Esophagus squamous epithelium (tissue), 5 donors: ENCODE measurements at places on chromosomes 11 and 22. TPM values are rescaled to one million over a fixed set of nuclear protein-coding genes. Genes with fewer than 3 reads are reported as not detected.

The NNMT gene
- total RNA-seq, result 94.0 TPM

The AP1B1 gene
- total RNA-seq, result 63.5 TPM

The SLC6A5 gene
- total RNA-seq, result not detected

The PRG2 gene
- not detected for total RNA-seq

The PIK3IP1 gene
- total RNA-seq, result 13.9 TPM

The TMEM45B gene
- 85.3 TPM for total RNA-seq

The LRRC75B gene
- 4.0 TPM for total RNA-seq

The HEPN1 gene
- not detected for total RNA-seq

The TIMP3 gene
- total RNA-seq, result 15.3 TPM

GRCh38 chr11:65931773-65932557, 12.7 kb downstream of the DRAP1 start:
- H3K4me1 ChIP-seq, result no peaks in the 10 kb centered on the region
- H3K36me3 ChIP-seq, result no peaks in the 10 kb centered on the region
- DNase-seq, result no peak

DNA sequence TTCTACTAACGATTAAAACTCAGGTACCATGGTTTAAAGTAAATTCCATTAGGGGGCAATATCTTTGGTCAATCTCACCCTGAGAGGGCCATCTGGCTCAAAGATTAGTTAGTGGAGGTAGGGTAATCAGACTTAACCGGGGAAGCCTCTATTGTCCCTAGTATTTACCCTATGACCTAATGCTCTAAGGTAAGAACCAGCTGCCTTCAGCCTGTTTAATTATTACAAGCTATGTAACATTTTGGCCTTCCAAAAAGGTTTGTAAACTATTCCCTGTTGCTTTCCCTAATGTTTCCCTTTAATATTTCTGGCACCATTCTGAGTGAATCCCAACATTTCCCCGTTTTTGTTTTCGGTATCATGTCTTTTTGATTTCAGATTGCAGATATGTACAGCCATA, 15.1 kb upstream of the GLYATL1 start:
- H3K4me1 ChIP-seq, result peaks cover 38% of the 10 kb centered on the region
- no peaks in the 10 kb centered on the region for H3K36me3 ChIP-seq
- H3K27me3 ChIP-seq, result no peaks in the 10 kb centered on the region
- H3K27ac ChIP-seq, result peak overlapping the region; percentile 76

DNA sequence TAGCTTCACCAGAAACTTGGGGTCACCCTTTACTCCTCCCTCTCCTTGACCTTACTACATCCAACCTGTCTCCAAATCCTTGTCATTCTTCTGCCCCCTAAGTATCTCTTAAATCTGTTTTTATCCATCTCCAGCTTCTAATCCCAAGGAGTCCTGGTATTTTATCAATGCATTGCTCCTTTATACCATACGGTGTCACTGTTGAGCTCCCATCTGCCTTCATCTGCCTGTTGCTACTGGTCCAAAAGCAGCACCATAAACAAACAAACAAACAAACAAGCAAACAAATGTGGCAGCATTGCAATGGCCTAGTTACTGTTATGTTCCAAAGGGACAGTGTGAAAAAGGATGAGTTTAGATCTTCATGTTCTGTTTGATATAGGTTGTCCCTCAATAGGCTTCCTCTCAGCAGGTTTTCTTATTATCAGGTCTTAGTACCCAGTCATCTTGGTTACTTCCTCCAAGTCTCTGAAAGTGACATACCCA, 34.2 kb downstream of the DNHD1 start:
- H3K36me3 ChIP-seq, result peaks cover 46% of the 10 kb centered on the region
- no peak overlapping the region for H3K27ac ChIP-seq
- H3K4me1 ChIP-seq, result no peaks in the 10 kb centered on the region

GRCh38 chr22:39851606-39852315, 41.8 kb downstream of the ENTHD1 start:
- no peaks in the 10 kb centered on the region for H3K4me1 ChIP-seq
- no peak overlapping the region for H3K27ac ChIP-seq
- no peaks in the 10 kb centered on the region for H3K36me3 ChIP-seq

GRCh38 chr22:40310768-40311120, 35.6 kb upstream of the ADSL start:
- H3K27me3 ChIP-seq, result no peaks in the 10 kb centered on the region
- DNase-seq, result no peak
- H3K27ac ChIP-seq, result peak overlapping the region; percentile 27
- no peak overlapping the region for H3K4me3 ChIP-seq

GRCh38 chr11:70423523-70424505, 25.5 kb downstream of the CTTN start:
- no peak overlapping the region for H3K4me3 ChIP-seq
- no peaks in the 10 kb centered on the region for H3K27me3 ChIP-seq
- no peak overlapping the region for H3K27ac ChIP-seq

GRCh38 chr11:93160808-93161207, 37.0 kb downstream of the SLC36A4 start:
- H3K4me1 ChIP-seq, result no peaks in the 10 kb centered on the region
- no peak for DNase-seq
- no peak overlapping the region for H3K27ac ChIP-seq
- no peaks in the 10 kb centered on the region for H3K36me3 ChIP-seq
- H3K27me3 ChIP-seq, result no peaks in the 10 kb centered on the region
- H3K4me3 ChIP-seq, result no peak overlapping the region
